ENCODE measurements at places on chromosomes 13 and 19.
A peak's percentile ranks its signal among the peaks of the same experiment; 100 is the strongest.

DNA sequence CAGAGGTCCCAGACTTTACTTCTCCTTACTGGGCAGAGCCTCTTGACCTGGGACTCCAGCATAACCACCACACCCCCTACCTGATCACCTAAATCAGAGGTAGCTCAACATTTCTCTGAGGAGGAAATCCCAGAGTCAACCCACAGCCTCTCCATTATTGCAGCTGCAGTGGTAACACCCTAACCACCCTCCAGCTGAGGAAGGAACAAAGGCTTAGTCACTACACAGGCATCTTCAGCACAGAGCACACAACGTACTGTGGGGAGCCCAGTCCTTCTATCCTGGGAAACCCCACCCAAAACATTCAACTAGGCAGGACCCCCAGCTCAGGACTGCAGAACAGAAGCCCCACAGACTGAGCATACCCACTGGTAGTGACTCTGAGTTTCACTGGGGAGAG, 824.7 kb upstream of the SLITRK5 start:
- no peak for DNase-seq

GRCh38 chr13:66803808-66804456, 426.2 kb downstream of the PCDH9 start:
- peak; percentile 39 for DNase-seq

DNA sequence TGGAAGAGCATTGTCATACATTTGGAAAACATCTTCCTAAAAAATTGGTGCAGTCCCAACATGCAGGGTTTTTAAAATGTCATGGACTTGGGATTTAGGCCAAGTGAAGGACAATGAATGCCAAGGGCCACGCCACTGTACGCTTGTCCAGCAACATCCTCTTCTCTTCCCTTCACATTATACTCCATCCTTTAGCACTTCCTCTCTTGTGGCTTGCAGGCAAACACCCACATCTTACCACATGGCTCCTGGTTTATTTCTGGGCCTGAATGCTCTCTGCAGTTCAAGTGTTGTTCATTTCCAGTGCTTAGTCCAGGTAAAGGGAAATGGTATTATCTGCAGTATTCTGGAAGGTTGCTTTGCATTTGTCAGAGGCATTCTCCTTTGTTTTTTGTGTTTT, 45.0 kb downstream of the CBY2 start:
- no peak for DNase-seq

GRCh38 chr13:45691667-45692066, 10.5 kb upstream of the CBY2 start:
- DNase-seq: no peak

- no peak for DNase-seq
Observed at GRCh38 chr19:55578761-55579747, 1.6 kb downstream of the ZNF579 start.

Measured in NCI-H2081 (cell line).